ENCODE measurements at places on chromosomes 6 and 20.

DNA sequence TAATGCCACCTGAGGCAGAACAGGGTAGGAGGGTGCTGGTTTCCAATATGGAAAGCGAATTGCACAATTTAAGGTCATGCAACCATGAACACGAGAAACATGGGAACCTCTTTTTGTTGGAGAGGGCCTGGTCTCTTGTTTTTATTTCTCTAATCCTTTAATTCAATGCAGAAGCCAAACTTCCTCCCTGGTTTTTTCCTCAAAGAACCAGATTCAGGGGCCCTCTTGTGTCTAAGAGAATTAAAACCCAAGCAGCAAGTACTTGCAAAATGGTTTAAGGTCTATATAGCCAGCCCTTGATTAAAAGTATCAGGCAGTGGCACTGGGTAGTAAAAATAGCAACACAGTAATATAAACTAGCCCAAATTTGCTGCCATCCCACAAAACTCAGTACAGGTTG lies 19.5 kb downstream of the GSTA4 start:
- no peak for DNase-seq

DNA sequence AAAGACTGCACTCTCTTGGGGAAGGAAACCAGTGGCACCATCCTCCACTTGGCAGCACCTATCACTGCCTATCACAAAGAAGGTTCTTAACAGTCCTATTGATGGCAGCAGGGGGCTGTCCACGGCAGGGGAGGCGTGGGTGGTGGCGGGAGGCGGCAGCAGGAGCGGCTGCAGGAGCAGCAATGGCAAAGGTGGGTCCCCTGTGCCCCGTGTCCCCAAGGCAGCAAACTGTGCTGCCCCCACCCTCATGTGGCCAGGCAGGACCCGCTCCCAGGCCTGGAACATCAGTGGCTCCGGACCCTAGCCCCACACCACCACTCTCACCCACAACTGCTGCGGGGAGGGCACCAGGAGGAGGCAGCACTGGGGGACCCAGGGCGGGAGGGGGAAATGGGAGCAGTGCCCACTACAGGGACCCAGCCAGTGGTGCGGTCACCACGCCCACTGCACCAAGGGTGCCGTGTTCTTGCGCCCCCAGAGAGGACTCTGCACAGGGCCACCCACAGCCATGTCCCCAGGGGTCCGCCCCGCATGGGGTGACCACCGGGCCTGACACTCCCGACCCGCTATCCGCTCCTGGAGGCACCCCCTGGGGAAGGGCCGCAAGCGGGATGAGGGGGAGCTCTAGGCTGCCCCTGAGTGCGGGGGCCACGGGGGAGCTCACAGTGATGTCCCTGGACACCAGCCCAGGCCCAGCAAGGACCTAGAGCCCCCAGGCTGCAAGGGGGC lies 54.6 kb downstream of the GMDS start:
- DNase-seq, result no peak

- no peak for DNase-seq
Observed at GRCh38 chr6:100946021-100946540, 65.0 kb upstream of the ASCC3 start.

GRCh38 chr6:679282-679681 lies 13.7 kb downstream of the EXOC2 start:
- DNase-seq, result no peak

GRCh38 chr6:90811596-90812226 lies 224.8 kb upstream of the MAP3K7 start:
- no peak for DNase-seq

- no peak for DNase-seq
Observed at GRCh38 chr20:9200620-9201019, 131.7 kb downstream of the PLCB4 start.

DNA sequence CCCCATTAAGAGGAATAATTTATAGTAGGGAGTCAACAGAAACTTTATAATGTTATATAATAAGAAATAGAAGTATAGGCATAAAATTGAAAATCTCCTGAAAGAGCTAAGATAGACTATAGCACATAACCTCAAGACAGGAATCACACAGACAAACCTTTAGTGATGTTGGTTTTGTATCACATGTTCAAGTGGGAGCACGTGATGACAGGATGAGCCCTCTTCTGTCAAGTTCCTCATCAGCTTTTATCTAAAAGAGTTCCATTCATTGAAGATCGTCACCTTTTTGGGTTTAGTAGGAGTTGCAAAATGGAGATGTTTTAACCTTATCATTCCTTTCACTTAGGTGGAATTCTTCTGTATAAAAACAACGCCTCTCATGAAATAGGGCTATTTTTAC lies 127.0 kb downstream of the MCHR2 start:
- no peak for DNase-seq

DNA sequence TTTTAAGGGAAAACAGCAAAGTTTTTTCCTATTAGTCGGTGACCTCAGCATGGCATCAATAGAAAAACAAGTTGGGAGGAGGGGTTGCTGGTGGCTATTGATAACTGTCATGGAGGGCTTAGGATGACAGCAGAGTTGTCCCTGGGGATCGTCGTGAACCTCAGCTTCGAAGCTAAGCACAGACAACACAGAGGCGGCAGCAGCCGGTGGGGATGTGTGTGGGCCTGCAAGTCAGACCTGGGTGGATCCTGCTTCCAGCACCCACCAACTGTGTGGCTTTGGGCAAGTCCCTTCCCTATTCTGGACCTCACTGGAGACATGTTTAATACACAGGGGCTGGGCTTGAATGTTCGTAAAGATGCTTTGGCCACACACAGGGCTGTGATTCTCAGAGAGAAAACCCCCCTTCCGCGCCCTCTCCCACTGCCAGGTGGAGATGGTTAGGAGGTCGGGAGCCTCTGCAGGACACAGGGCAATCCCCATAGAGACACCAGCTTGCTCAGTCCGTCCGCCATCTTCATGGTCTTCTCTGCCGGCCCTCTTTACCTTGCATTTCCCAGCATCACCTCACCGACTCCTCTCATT lies 83.1 kb upstream of the TOX2 start:
- DNase-seq, result no peak

DNA sequence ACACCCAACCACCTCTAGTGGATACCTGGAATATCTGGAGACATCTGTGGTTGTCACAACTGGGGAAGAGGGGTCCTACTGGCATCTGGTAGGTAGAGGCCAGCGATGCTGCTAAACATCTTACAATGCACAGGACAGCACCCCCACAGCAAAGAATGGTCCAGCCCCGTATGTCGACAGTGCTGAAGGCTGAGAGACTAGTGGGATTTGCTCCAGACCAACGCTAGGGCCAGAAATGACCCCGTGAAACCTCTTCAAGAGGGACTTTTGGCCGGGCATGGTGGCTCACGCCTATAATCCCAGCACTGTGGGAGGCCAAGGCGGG lies 7.2 kb downstream of the PREX1 start:
- DNase-seq, result no peak

DNA sequence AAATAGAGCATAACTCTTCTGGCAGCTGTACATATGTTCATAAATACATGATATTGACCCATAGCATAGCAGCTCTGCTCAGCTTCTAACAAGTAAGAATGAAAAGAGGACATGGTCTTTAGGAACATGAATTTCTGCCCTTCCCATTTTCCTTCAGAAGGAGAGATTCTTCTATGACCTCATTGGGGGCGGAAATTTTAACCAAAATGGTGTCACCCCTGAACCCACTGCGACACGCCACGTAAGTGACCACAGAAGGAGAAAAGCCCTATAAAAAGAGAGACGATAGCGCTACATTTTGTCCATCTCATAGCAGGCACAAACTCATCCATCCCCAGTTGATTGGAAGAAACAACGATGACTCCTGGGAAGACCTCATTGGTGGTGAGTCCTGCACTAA lies at the start of gene IL17A:
IL17A (plus strand) TSS at position 301 of the 400 bp plus-strand sequence; CDS start at position 358, 57 bp downstream.
- DNase-seq, result no peak

DNA sequence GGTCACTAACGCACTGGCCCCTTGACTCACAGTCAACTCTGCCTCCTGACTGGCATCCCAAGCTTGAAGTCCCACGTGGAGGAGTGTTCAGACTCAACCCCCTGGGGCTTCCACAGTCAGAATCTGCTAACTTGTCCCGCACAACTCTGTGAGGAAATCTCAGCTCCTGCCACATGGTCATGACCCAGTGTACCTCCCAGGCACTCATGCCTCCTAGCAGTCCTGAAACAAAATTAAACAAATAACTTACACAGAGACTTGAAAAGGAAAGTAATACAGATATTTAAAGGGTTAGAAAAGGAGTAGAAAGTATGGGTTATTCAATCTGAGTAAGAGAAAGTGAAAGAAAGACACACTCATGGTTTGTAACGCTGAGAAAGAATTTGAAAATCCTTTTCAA lies 134.9 kb downstream of the GMDS start:
- no peak for DNase-seq

- DNase-seq, result no peak
Observed at GRCh38 chr6:101195588-101195987, 197.9 kb upstream of the GRIK2 start.

DNA sequence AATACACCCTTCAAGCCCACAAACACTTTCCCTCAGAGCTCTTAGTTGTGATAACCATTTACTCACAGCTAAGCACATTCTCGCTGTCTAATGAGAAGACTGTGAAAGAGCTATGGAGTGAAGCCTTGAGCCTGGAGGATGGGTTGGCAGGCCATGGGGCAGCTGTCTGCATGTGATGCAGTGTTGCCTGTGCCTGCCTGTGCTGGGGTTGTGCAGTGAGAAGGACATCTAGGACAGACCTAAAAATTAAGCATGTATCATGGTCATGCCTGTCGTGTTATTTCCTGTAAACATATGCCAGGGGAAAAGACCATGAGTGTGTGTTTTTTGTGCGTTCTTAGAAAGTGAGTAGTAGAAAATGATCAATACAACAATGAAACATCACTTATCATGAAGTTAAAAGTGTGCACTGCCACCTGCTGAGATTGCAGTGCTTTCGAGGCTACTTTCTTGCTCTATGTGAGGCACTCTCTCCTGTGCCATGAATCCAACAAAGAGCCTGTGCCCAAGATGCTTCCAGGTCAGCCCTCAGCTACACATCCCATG lies 8.1 kb upstream of the ZC3H12D start:
- no peak for DNase-seq

- DNase-seq, result no peak
Observed at GRCh38 chr20:63703471-63703975, 4.3 kb downstream of the ARFRP1 start.

DNA sequence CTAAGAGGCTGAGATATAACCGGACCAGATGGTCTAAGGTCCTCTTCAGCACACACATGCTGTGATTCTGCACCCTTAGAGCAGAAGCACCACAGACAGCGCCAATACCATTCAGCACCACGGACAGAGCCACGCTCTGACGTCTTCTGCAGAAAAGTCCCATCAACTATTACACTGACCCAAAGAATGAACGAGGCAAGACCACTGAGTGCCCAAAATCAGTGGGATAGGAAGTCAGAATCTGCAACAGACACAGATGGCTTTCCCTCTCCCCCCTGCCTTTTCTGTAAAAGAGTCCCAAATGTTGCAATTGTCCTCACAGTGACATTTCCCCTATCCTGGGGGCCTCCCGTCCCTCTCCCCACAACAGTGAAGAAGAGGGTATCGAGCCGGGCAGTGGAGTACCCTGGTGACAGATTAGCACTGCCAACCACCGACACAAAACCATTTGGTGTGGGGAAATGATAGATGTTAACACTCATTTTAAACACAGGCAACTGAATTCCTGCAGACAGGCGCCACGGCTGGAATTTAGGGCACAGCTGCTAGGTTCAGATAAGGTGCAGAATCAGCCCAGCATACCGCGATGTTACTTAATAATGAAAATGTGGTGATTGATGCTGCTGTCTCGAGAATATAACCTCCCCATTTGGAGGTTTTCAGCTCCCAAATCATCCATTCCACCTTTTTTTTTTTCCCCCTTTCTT lies 66.6 kb upstream of the CTNNBL1 start:
- DNase-seq, result no peak

DNA sequence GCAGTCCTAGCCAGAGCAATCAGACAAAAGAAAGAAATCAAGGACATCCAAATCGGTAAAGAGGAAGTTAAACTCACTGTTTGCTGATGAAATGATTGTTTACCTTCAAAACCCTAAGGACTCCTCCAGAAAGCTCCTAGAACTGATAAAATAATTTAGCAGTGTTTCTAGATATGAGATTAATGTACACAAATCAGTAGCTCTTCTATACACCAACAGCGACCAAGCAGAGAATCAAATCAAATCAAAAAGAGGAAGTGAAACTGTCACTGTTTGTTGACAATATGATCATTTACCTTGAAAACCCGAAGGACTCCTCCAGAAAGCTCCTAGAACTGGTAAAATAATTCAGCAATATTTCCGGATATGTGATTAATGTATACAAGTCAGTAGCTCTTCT lies 21.7 kb downstream of the SERPINB9 start:
- DNase-seq, result no peak

GRCh38 chr6:2021713-2022125 lies 223.7 kb downstream of the GMDS start:
- DNase-seq, result no peak

DNA sequence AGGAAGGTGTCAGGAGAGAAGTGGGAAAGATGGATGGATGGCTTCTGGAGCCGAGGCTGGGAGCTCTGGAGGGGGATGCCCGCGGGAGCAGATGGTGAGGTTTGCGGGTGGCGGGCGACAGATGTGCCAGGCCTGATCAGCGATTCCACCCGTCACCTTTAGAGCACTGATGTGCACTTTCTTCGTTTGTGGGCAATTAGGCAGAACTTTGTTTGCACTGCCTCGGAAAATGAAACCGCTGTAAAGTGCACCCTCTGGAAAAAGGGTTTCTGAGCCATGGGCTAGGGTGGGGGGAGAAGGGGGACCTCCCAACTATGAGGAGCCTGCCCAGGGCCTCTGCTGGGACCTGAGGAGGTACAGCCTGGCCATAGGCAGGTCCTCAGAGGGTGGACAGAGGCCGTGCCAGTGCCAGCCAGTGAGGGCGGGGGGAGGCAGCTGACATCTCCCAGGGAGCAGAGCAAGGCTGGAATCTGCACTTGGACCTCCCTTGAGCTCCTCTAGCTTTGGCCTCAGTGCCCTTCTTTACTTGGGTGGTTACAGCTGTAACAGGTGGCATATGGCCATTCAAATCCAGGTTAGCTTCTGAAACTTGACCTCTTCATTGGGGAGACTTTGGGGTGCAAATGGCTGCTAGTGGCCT lies 58.7 kb downstream of the CD40 start:
- DNase-seq, result no peak

- DNase-seq, result no peak
Observed at GRCh38 chr6:110277100-110277665, 81.0 kb downstream of the METTL24 start.

GRCh38 chr6:20877008-20877937 lies 343.0 kb downstream of the CDKAL1 start:
- no peak for DNase-seq

DNA sequence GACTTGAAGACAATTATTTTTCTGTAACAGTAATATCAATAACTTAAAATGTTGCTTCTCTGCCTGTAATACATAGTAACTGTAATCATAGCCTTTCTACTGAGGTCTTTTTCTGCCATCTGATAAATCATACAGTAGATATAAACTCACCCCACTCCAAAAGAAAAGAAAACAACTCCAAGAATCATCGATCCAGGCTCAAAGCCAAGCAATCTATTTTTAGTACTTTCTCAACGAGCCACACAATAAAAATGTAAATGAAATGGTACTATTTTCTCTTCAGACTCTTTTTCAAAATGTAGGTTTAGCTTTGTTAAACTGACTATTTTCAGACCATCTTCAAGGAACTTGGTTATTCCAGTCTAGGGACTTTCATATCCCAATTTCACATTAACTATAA lies 493.3 kb downstream of the ADGRB3 start:
- DNase-seq, result no peak

All from activated T-cell treated with anti-CD3 and anti-CD28 coated beads for 4 hours (primary cell).